Activated CD4-positive, CD25-positive, alpha-beta regulatory T cell treated with anti-CD3 and anti-CD28 coated beads, Interleukin-2, amount 50 U/mL, for 16 hours (primary cell): ENCODE measurements at places on chromosomes 1 and 21.

- no peak for DNase-seq
Observed at GRCh38 chr1:165253818-165254254, 102.7 kb downstream of the LMX1A start.

DNA sequence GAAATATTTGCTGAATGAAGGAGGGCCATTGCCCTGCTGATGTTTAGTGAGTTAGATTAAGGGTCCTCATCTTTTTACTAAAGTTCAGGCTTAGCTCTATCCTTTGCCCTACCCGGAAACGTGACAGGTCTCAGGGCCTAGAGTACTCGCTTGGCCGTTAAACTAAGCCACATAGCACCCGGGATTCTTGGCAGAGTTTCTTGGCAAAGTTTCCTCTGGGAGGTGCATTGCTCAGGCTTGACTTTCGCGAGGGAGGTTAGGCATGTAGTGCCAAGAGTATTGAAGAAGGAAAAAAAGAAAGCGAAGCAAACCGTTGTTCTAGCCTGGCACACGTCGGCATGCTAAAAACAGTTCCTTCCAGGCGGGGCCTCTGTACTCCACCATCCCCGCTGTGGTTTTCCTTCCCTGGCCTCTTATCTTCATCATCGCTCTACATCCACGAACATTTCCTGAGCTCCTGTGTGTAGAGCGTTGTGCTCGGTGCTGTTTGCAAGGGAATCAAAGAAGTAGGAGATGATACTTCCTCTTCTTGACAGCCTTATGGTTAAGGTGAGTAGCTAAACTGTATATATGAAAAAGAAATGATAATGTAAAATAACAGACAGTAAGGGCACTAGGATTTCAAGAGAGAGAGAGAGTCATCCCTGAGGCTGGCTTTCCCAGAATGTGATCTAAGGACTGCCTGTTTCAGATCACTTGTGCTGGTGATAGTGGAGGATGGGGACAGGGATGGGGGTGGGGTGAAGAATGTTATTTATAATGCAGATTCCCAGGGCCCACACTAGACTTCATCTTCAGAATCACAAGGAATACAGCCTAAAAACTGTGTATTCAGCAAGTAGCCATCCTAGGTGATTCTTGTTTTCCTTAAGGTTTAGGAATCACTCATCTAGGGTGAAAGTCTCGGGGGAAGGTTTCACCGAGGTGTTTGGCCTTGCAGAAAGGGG is 18.8 kb downstream of the RNF220 start:
- no peak for DNase-seq

- DNase-seq, result no peak
Observed at GRCh38 chr1:184545601-184546000, 158.8 kb downstream of the C1orf21 start.

DNA sequence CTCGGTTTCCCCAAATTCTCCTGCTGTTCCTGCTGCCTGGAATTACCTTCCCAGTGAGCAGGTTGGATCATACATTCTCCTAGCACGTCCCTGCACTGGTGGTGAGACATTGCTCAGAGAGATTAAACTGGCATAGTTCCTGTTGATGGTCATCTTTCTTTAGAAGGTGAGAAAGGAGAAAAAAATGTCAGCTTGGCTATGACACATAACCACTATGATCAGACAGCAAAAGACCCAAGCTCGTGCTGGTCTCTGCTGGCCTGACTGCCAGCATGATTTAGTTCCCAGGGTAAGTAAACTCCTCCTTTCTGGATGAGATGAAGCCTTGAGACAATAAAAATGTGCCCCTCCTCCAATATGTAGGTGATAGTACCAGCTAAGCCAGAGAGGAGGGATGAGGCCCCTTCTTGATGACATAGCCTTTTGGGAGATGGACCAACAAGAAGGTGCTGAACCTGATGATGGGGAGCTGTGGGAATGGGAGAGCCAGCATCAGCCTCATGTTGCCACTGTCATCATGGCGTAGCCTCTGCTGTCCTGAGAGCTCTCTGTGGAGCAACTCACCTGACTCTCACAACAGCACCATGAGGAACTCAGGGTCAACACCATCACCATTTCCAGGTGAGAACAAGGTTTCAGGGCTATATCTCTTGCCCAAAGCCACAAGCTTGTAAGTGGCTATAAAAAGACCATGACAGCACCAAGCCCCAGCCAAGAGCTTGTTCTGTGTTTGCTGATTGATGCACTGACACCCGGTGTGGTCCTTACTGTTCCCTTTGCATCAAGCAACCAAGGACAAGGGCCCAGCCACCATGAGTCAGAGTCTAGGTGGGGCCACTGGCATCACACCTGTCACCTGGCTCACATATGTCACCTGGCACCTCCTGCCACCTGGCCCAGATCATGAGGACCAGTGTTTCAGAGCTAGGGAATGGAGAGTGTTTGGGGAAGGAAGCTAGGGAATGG is 200.0 kb downstream of the MATN1 start:
- DNase-seq, result no peak
